ENCODE measurements at places on chromosomes 1 and 21. TPM values are rescaled to one million over a fixed set of nuclear protein-coding genes. Genes with fewer than 3 reads are reported as not detected.

DNA sequence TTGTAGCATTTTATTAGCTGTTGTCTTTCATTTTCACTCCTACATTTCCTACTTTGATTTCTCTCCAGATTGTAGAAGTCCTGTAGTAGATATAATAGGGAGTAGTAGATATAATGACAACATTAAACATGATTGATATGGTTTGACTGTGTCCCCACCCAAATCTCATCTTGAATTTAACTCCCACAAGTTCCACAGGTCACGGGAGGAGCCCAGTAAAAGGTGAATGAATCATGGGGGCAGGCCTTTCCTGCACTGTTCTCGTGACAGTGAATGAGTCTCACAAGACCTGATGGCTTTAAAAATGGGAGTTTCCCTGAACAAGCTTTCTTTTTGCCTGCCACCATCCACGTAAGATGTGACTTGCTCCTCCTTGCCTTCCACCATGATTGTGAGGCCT lies 7.5 kb upstream of the PRDX6 start:
- no peak overlapping the region for H3K27ac ChIP-seq
- DNase-seq: no peak
- no peak overlapping the region for H3K4me3 ChIP-seq
- no peaks in the 10 kb centered on the region for H3K27me3 ChIP-seq
- no peaks in the 10 kb centered on the region for H3K4me1 ChIP-seq
- no peaks in the 10 kb centered on the region for H3K36me3 ChIP-seq

- H3K4me1 ChIP-seq: no peaks in the 10 kb centered on the region
- no peak overlapping the region for H3K27ac ChIP-seq
These were observed 4.3 kb downstream of the INKA2 start for GRCh38 chr1:111734856-111735255.

The GNG12 gene
- total RNA-seq: 118 TPM

- no peak overlapping the region for H3K27ac ChIP-seq
- H3K36me3 ChIP-seq: no peaks in the 10 kb centered on the region
- H3K27me3 ChIP-seq: no peaks in the 10 kb centered on the region
These were observed 23.9 kb downstream of the VAV3 start for GRCh38 chr1:107941123-107941522.

- no peak overlapping the region for H3K27ac ChIP-seq
- no peak for DNase-seq
- H3K4me3 ChIP-seq: no peak overlapping the region
- no peaks in the 10 kb centered on the region for H3K27me3 ChIP-seq
These were observed 2.0 kb downstream of the SLC6A17 start for GRCh38 chr1:110152133-110152785.

DNA sequence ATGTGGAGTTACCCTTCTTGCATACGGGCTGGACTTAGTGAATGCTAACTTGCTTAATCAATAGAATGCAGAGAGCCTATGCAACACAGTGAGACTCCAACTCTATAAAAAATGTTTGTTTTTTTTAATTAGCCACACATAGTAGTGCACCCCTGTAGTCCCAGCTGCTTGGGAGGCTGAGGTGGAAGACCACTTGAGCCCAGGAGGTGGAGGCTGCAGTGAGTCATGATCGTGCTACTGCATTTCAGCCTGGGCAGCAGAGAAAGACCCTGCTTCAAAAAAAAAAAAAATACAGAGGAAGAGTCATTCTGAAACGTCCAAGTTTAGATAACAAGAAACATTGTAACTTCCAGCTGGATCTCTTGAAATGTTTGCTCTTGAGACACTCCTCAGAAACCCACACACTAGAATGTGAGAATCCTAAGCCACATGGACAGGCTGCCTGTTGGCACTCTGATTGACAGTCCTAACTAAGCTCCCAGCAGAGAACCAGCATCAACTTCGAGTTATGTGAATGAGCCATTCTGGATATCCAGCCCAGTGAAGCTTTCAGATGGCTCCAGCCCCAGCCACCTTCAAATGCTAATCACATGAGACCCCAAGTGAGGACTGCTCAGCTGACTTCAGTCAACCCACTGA lies 20.0 kb upstream of the CAP1 start:
- H3K36me3 ChIP-seq: no peaks in the 10 kb centered on the region
- no peak overlapping the region for H3K4me3 ChIP-seq
- no peak for DNase-seq
- no peaks in the 10 kb centered on the region for H3K27me3 ChIP-seq
- H3K4me1 ChIP-seq: no peaks in the 10 kb centered on the region
- H3K27ac ChIP-seq: no peak overlapping the region

- DNase-seq: no peak
- no peaks in the 10 kb centered on the region for H3K36me3 ChIP-seq
- H3K4me1 ChIP-seq: no peaks in the 10 kb centered on the region
- H3K27me3 ChIP-seq: no peaks in the 10 kb centered on the region
These were observed 323.4 kb upstream of the VAMP3 start for GRCh38 chr1:7447736-7448135.

- H3K27me3 ChIP-seq: no peaks in the 10 kb centered on the region
- peaks cover 13% of the 10 kb centered on the region for H3K4me1 ChIP-seq
- peak overlapping the region; percentile 43 for H3K27ac ChIP-seq
- no peaks in the 10 kb centered on the region for H3K36me3 ChIP-seq
- no peak overlapping the region for H3K4me3 ChIP-seq
These were observed 96.9 kb upstream of the SLC25A33 start for GRCh38 chr1:9442278-9442846.

GRCh38 chr1:170620164-170620563 lies 43.8 kb upstream of the PRRX1 start:
- no peak for DNase-seq
- no peaks in the 10 kb centered on the region for H3K27me3 ChIP-seq
- no peaks in the 10 kb centered on the region for H3K4me1 ChIP-seq
- H3K36me3 ChIP-seq: no peaks in the 10 kb centered on the region
- H3K27ac ChIP-seq: no peak overlapping the region
- no peak overlapping the region for H3K4me3 ChIP-seq

DNA sequence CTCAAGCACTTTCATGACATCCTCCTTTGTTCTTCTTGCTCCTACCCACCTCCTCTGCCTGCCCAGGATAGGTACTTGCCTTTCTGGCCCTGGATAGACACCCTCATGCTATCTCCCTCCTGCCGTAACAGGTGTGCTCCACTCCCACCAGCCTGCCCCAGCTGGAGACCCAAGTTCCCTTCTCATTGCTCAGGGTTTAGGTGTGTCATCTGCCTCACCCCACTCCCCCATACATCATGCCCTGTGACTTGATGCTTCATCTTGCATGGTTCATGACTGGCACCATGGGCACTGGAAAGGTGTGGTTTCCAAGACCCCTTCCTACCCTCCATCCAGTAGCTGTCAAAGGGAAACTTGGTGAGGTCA lies 5.9 kb downstream of the RHEX start:
- H3K27me3 ChIP-seq: no peaks in the 10 kb centered on the region
- H3K36me3 ChIP-seq: no peaks in the 10 kb centered on the region
- no peak overlapping the region for H3K4me3 ChIP-seq
- H3K27ac ChIP-seq: no peak overlapping the region
- no peak for DNase-seq

The TMEM69 gene
- total RNA-seq: 17.4 TPM

- H3K27ac ChIP-seq: peak overlapping the region; percentile 95
- H3K27me3 ChIP-seq: no peaks in the 10 kb centered on the region
- H3K4me3 ChIP-seq: peak overlapping the region; percentile 85
- DNase-seq: no peak
- no peaks in the 10 kb centered on the region for H3K36me3 ChIP-seq
These were observed 777 bp downstream of the LRRC41 start for GRCh38 chr1:46302641-46303037.

The C1orf21 gene
- 71.0 TPM for total RNA-seq

DNA sequence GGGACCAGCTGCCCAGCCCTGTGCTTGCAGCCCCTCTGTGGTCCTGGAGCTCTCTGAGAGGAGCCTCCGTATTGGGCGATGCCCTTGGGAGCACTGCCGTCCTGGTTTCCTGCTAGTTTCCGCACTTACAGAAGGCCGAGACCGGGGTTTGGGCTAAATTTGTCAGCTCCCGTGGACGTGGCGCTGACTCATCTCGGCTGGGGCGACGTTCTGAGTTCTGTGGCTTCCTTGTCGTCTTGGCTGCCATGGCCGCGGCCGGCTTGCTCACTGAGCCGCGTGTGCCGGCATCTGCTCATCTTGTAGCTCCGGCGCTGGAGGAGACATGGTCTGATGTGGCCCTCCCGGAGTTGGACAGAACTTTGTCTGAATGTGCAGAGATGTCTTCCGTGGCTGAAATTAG lies 64.9 kb downstream of the PCNT start:
- H3K4me1 ChIP-seq: no peaks in the 10 kb centered on the region
- H3K4me3 ChIP-seq: no peak overlapping the region
- H3K27me3 ChIP-seq: no peaks in the 10 kb centered on the region
- no peaks in the 10 kb centered on the region for H3K36me3 ChIP-seq
- DNase-seq: no peak

DNA sequence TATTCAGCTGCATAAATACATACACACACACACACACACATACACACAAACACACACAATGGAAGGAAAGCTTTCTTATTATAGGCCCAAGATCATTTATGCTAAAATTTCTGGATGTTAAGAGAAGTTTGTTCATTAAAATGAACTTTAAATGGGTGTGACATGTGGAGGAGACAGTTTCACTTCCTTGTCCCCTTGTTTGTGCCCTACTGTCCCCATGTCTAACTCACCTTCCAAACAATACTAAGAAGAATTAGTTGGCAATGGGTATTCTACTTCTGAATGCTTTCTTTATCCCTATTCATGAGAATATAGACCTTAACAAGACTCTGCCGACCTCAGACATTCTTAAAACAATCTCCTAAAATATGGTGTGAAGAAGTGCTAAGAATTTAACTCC lies 63.5 kb upstream of the NRIP1 start:
- no peak overlapping the region for H3K4me3 ChIP-seq
- no peaks in the 10 kb centered on the region for H3K4me1 ChIP-seq
- no peak for DNase-seq

The OLFM3 gene
- total RNA-seq: 1.2 TPM
